ENCODE measurements at places on chromosomes 12 and 14.

- DNase-seq = no peak
Observed at GRCh38 chr12:93776581-93777018, 99.4 kb downstream of the CRADD start.

GRCh38 chr14:99225436-99226203, 46.4 kb downstream of the BCL11B start:
- no peak for DNase-seq

DNA sequence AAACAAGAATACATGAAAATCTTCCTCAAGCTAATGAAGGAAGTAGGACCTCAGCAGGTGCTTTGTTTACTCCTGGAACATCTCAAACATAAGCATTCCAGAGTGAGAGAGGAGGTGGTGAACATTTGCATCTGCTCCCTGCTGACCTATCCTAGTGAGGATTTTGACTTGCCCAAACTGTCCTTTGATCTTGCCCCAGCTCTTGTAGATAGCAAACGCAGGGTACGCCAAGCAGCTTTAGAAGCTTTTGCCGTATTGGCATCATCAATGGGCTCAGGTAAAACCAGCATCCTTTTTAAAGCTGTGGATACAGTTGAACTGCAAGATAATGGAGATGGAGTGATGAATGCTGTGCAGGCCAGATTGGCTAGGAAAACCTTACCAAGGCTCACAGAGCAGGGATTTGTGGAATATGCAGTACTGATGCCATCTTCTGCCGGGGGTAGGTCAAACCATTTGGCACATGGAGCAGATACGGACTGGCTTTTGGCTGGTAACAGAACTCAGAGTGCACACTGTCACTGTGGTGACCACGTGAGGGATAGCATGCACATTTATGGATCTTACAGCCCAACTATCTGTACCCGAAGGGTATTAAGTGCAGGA, 1.9 kb downstream of the TOGARAM1 start:
- DNase-seq = peak; percentile 16

DNA sequence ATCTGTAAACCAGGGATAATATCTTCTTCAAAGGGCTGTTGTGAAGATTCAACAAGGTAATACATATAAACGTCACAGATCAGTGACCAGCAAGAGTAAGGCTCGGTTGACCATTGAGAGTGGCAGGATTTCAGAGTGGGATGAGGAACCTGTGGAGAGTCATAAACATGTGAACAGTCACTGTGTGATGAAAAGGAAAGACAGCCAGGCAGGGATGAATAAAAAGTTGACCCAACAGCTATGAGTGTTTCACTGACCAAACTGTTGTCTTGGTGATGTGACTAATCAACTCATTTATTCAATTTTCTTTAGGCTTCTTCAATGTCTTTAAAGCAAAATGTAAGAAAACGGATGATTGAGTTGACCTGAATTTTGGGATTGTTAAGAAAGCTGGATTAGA, 8.6 kb upstream of the FRMD6 start:
- DNase-seq = no peak

- DNase-seq = no peak
Observed at GRCh38 chr12:27193854-27194544, 50.1 kb upstream of the STK38L start.

- DNase-seq = no peak
Observed at GRCh38 chr12:75227132-75227531, 17.5 kb upstream of the KCNC2 start.

DNA sequence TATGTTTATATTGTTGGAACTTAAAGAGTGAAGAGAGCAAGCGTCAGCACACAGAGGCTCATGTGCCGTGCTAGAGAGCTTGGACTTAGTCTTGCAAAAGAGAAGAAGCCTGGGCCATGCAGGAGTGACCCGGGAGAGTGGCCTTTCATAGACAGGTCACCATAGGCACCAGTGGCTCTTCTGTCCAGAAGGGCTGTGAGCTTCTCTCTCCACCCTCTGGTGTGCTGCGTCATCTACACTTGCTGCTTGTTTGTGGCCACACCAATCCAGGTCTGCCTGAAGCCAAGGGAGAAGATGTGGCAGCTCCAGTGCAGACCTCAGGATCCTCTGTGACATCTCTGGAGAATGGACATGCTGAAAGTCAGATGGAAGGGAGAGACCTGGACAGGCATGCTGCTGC, 74.4 kb downstream of the NTF3 start:
- no peak for DNase-seq

- peak; percentile 36 for DNase-seq
Observed at GRCh38 chr12:91382081-91382543, 199.5 kb upstream of the DCN start.

DNA sequence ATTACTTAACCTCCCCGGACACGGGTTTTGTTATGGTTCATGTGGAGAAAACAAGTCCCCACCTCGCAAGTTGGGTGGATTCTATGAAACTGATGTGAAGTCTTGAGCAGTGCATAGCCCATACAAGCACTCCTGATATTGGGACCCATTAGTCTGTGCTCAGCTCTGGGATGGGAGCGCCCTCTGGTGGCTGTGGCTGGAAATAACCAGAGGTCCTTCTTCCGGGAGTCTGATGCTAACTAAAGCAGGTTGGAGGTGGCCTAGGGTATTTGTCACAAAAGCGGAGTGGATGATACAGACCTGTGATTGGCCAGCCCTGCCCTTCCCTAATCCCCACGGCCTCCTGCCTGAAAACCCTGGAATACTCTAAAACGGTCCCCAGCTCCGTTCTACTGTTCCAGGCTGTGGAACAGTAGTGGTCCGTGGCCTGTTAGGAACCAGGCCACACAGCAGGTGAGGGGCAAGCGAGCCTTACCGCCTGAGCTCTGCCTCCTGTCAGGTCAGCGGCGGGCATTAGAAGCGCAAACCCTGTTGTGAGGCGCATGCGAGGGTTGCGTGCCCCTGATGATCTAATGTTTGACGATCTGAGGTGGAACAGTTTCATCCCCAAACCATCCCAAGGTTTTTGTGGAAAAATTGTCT, 6.4 kb downstream of the SLC48A1 start:
- DNase-seq = peak; percentile 62

DNA sequence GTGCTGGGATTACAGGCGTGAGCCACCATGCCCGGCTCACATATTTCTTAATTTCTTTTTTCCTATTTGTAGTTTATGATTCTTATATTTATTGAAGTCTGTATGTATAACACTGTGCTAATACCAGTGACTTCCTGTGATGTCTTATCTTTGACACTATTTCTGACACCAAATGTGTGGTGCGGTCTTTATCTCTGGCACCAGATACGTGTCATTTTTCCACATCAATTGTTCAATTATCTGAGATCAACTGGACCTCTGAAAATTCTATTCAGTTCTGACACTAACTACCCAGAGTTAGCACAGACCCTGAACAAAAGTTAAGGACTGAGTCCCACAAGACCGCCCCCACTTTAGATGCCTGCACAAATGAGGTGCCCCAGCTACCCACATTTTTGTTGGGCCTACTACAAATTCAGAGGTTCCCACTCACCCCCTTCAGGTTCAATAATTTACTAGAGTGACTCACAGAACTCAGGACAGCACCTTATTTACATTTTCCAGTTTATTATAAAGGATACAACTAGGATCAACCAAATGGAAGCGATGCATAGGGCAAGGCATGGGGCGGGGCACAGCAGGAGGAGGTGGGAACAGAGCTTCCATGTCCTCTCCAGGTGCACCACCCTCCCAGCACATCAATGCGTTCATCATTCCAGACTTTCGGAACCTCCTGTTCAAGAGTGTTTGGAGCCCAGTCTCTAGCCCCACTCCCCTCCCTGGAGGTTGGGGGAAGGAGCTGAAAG, 11.6 kb upstream of the SRSF9 start:
- DNase-seq = no peak

DNA sequence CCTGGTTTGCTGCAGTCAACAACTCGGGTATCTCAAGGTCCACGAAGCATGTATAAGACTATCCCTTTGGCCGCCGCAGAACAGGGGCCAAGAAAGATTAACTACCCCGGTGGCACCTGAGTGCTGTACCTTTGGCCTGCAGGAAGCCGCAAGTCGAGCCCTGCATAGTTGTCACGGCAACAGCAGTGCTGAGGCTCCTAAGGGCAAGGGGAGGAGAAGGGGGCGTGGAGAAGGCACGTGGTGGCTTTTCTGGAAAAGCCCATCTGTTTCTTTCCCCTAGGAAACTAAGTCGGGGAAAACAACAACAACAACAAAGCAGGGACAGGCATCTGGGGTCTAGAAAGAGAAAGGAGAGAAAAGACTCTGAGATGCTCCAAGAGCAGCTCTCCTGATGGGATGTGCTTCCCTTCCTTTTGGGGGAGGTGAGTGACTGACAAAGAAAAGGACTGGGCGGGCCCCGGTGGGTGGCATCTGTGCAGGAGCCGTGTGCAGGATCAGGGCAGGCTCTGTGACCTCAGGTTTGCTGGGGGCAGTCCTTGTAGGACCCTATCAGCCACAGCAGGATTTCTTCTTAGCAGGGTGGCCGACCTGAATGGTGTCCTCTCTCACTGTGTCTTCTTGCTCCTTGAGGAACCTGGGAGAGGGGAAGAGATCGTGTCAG, 123.9 kb downstream of the PRMT8 start:
- no peak for DNase-seq

- no peak for DNase-seq
Observed at GRCh38 chr14:89575386-89576061, 158.5 kb upstream of the FOXN3 start.

GRCh38 chr12:6818222-6818621, 3.4 kb upstream of the GPR162 start:
- no peak for DNase-seq
